HS-27A (cell line): ENCODE measurements at places on chromosomes 1 and 21.

- peak; percentile 86 for DNase-seq
Observed at GRCh38 chr1:43373066-43373940, 5.5 kb upstream of the ELOVL1 start.

GRCh38 chr1:169680377-169681019 is 30.9 kb downstream of the SELL start:
- DNase-seq: no peak

GRCh38 chr21:43287795-43288755 is 119.3 kb downstream of the CRYAA start:
- no peak for DNase-seq

- no peak for DNase-seq
Observed at GRCh38 chr1:147264158-147264768, 21.8 kb downstream of the CHD1L start.

DNA sequence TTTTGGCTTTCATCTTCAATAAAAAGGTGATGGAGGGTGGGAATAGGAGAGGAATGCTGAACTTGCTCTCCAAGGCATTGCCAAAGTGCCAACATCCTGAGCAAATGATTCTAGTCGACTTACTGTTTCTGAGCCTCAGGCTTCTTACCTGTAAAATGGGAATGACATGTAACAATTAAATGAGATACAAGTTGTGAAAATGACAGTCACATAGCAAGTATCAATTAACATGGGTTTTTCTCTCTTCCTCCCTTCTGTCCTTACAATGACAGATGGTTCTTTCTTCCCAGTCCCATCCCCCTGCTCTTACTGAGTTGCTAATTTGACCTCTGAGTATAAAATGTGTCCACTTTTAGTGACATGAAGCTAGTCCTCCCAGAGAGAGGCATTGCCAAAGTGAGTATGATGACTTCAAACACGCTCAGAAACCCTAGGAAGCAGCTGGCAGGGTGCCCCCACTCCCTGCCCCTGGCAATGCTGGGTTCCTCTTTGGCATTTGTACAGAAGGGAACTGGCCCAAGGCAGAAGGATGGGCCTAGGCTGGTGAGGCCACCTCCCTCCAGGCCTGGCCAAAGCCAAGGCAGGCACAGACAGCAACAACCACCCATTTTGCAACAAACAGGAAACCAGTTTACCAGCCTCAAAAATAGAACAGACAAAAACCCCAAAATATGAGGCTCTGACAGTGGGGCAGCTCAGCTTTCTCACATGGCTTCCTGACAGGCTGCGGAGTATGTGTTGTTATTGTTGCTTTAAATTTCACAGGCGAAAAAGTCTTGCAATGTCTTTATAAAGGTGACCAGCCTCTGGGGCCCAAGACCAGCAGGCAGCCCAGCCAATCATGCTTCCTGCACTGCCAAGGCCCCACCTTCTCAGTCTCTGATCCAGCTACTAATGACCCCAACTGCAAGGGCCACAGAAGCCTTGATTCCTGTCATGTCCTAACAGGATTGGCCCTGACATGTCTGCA is 115.9 kb downstream of the HIVEP3 start:
- DNase-seq: no peak

- no peak for DNase-seq
Observed at GRCh38 chr1:224199679-224200078, 16.6 kb downstream of the DEGS1 start.

- no peak for DNase-seq
Observed at GRCh38 chr1:66311628-66312027, 222.3 kb upstream of the SGIP1 start.

DNA sequence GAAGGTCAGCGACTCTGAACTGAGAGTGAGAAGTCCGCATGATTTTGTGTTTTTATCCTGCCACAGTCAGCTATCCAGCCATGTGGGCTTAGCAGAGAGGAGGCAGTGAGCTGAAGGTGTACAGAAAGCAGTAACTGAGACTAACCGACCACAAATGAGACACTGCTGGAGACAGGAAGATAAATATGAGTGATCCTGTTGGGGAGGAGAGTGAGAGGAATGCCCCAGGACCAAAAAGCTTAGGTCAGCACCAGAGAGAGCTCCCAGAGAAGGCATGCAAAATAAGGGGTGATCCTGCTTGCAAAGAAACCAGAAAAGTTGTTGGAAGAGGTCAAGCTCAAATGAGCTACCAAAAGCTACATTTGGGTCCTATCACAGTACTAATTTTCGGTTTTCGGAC is 63.7 kb downstream of the HLCS start:
- DNase-seq: no peak

- DNase-seq: no peak
Observed at GRCh38 chr1:156100205-156100995, 14.1 kb upstream of the LMNA start.

DNA sequence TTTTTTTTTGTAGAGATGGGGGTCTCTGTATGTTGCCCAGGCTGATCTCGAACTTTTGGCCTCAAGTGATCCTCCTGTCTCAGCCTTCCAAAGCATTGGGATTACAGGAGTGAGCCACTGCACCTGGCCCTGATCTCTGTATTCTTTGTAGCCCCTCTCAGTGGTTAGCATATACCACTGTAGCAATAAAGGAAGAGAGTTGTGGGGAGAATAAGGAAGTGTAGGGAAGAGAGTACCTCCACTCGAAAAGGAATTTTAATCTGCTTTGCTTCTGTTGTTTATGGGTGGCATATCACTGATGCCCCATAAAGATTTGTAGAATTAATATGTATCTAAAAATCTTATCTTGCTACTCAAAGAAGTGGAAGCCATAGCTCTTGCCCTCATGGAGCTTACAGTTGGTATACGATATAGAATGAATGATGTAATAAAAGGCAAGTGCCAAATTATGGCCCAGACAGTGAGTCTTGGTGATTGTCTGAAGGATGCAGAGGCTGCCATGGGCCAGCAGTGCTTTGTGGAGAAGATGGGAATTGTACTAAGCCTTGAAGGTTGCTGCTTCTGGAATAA is 96.0 kb downstream of the CLIC6 start:
- no peak for DNase-seq

- no peak for DNase-seq
Observed at GRCh38 chr1:12408662-12409061, 178.8 kb downstream of the VPS13D start.

DNA sequence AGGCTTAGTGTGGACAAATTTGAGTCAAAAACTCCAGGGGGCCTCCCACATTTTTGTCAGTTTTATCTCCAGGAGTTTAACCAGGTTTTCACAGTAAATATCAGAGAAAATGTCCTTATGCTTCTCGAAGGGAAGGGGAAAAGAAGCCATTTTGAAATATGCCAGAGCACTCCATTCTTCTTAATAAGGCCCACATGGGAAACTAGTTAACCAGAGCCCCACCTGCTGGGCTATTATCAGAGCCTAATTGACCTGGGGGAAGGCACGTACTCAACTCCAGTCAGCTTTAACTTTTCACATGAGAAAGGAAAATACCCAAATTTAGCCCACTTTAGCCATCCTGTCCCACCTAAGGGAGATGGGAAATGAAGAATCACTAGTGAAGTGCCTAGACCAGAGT is 296.3 kb downstream of the PTBP2 start:
- DNase-seq: no peak

- DNase-seq: no peak
Observed at GRCh38 chr1:105838071-105838470, 1218.4 kb upstream of the PRMT6 start.

DNA sequence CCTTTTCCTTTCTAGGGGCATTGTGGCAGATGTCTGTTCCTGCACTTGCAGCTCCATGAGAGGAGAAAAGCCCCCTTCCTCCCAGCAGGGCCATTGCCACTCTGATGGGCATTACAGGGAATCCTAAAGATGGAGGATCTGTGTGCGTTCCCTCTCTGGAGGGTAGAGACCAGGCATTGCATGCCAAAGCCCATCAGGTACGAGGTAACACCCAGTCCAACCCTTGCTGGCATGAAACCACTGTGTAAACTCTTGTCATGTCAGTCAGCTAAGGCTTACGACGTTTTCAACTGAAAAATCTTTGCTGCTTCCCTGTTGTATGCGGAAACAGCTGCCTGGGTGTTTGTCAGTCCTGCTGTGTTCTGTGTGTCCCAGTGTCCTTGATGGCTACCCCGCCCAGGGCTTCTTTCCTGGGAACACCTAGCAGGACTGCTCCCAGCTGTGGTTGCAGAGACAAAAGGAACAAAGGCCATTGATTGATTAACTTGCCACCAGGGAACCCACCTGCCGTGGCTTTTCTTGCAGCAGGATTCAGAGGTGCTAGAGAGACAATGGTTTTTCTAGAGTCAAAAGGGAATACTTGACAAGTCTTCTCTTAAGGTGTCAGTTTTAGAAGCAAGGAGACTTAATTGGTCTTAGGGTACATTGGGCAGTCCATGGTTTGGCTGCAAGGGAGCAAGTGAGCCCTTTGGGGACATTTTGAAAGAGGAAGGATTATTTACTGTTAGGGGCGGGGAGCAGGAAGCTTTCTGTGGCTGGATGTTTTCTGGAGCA is 24.6 kb downstream of the B3GALT5 start:
- DNase-seq: no peak

DNA sequence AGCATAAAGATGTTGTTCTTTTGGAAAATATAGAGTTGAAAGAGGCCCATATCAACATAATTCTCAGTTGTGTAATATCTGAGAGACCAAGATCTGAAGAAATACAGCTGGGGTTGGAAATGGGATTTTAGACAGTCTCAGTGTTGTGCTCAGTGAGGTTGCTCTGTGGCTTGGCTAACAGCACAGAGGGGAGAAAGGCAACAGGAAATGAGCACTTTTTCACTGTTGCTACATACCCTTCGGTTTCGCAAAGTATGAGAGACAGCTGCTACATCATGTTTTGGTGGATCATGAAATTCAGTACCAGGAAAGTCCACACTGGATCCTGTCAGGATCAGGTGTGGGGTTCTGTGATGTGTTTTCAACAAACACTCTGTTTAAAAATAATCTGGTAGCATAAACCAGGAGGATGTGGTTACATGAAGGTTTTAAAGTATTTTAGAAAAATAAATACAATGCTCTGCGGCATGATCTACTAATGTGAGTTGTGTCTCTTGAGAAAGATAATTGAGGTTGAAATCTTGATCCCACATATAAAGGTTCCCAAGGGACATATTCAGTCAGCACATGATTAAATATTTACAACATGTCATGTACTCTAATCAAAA is 7.0 kb upstream of the GPR88 start:
- no peak for DNase-seq

- DNase-seq: no peak
Observed at GRCh38 chr1:222233444-222234158, 314.3 kb downstream of the HHIPL2 start.

DNA sequence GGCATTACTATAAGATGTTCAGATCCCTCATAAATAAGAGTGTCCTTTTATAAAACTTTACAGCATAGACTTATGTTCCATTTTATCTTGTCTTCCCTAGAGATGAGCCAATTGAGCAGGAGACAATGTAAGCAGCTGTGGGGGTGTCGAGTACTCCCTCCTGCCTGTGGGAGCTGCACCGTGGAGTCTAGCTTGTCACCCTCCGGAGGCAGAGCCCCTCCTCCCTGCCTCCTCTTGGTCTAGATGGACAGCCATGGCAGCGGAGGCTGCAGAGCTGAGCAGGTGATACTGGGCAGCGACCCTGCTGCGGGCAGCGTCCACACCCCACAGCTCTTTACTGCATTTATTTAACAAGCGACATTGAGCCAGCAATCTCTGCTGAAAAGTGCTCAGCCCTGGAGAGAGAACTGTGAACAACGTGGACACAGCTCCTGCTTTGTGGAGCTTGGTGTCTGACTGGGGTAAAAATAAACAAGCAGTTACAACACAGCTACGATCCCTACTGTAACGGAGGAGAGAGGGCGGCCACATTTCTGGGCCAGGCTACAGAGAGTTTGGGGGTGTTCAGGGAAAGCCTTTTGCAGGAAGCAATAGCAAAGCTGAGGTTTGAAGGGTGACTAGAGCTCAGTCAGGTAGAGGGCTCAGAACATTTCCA is 12.8 kb upstream of the KIF21B start:
- DNase-seq: no peak

- DNase-seq: no peak
Observed at GRCh38 chr1:18160290-18160942, 52.8 kb downstream of the IGSF21 start.

GRCh38 chr1:43011020-43011419 is 52.4 kb upstream of the SLC2A1 start:
- no peak for DNase-seq

- DNase-seq: peak; percentile 43
Observed at GRCh38 chr1:31007462-31007991, 58.0 kb downstream of the PUM1 start.

DNA sequence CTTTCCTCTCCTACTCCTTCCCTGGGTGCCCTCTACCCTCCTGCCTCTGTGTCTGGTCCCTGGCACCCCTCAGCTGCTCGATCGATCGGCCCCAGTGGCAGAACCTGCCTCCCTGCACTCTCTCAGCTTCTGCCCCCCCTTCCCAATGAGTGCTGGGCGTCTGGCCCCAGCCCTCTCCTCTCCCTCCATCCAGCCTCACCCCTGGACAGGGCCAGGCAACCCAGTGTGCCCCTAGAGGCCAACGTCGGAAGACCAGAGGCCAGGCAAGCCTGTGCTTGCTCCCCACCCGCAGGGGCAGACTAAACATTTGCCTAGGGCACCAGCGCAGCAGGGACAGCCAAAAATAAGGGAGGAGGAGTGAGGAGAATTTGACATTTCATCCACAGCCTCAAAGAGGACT is 43.5 kb downstream of the LGR6 start:
- no peak for DNase-seq

- no peak for DNase-seq
Observed at GRCh38 chr1:153340356-153340755, 8.3 kb downstream of the PGLYRP4 start.

- no peak for DNase-seq
Observed at GRCh38 chr1:246695136-246695535, 29.1 kb upstream of the SCCPDH start.

- DNase-seq: no peak
Observed at GRCh38 chr1:26855636-26856035, 7.3 kb upstream of the SFN start.

DNA sequence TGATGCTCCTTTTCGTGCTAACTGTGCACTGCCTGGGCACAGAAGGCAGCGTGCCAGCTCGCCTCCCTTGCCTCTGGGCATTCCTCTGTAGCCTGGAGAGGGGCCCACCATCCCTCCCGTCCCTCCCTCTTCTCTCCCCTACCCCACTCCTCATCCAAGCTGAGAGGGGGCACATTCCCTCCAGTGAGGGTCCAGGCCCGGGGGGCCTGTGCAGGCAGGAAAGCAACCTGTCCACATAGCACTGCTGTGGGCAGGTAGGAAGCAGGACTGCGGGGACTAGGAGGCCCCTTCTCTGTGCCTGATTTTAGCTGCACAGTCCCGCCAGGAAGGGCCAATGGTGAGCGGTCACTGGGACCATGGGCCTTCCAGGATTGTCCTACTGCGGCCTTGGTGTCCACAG is 10.3 kb upstream of the PKNOX1 start:
- DNase-seq: no peak

- no peak for DNase-seq
Observed at GRCh38 chr1:165954940-165955339, 127.5 kb downstream of the UCK2 start.
